Thyroid gland (tissue), 4 donors: ENCODE measurements at places on chromosomes 4 and X.

DNA sequence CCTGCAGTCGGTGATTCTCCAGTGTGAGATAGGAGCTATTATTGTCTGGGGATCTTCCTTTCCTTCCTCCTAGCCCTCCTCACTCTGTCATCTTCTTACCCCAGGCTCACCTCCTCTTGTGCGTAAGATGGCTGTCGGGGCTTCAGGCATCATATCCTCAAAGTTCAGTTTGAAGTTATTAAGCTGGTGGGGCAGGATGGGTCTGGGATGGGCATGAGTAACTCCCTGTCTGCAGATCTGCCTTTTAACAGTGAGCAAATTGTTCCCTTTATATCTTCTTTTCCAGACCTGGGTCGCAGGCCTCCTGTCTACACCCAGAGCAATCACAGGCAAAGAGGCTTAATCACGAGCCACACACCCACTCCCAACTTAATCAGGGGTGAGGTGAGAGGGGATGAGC lies 900 bp upstream of the MTMR1 start:
- H3K4me1 ChIP-seq: no peaks in the 10 kb centered on the region
- H3K27me3 ChIP-seq: no peaks in the 10 kb centered on the region
- peak overlapping the region; percentile 39 for H3K4me3 ChIP-seq
- no peak for DNase-seq
- H3K27ac ChIP-seq: no peak overlapping the region

GRCh38 chr4:7276515-7276914 lies 84.2 kb downstream of the SORCS2 start:
- H3K4me3 ChIP-seq: no peak overlapping the region
- no peaks in the 10 kb centered on the region for H3K4me1 ChIP-seq
- no peak overlapping the region for H3K27ac ChIP-seq
- no peaks in the 10 kb centered on the region for H3K36me3 ChIP-seq

- H3K4me3 ChIP-seq: no peak overlapping the region
- DNase-seq: peak; percentile 44
- no peaks in the 10 kb centered on the region for H3K36me3 ChIP-seq
- H3K4me1 ChIP-seq: no peaks in the 10 kb centered on the region
- H3K27ac ChIP-seq: no peak overlapping the region
- H3K27me3 ChIP-seq: no peaks in the 10 kb centered on the region
These were observed 82.8 kb downstream of the CPZ start for GRCh38 chr4:8675383-8675782.

DNA sequence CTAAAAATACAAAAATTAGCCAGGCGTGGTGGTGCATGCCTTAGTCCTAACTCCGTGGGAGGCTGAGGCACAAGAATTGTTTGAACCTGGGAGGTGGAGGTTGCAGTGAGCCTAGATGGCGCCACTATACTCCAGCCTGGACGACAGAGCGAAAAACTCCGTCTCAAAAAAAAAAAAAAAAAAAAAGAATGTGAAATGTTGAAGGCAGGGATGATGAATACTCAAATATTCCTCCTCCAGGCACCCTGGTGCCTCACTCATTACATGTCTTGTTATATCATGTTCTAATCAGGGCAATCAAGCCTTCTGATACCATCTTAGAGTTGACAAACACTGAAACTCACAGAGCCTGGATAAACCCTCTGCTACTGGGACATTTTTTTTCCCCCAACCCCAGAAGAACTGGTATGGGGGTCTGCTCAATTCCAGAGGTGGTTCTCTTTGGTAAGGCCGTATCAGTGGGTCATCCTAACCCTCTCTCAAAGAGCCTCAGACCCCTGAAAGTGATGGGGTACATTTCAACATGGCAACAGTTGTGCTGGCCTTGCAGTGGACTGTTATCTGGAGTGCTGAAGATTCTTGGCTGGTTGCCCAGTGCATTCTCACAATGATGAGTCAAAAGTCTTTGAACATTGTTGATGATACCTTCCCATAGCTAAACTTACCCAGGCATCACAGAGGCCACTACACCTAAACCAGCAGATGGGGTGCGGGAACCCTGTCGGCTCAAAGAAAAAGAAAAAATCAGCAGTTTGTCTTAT lies 2.4 kb upstream of the SH3KBP1 start:
- no peaks in the 10 kb centered on the region for H3K36me3 ChIP-seq
- H3K4me3 ChIP-seq: no peak overlapping the region
- H3K27me3 ChIP-seq: no peaks in the 10 kb centered on the region

DNA sequence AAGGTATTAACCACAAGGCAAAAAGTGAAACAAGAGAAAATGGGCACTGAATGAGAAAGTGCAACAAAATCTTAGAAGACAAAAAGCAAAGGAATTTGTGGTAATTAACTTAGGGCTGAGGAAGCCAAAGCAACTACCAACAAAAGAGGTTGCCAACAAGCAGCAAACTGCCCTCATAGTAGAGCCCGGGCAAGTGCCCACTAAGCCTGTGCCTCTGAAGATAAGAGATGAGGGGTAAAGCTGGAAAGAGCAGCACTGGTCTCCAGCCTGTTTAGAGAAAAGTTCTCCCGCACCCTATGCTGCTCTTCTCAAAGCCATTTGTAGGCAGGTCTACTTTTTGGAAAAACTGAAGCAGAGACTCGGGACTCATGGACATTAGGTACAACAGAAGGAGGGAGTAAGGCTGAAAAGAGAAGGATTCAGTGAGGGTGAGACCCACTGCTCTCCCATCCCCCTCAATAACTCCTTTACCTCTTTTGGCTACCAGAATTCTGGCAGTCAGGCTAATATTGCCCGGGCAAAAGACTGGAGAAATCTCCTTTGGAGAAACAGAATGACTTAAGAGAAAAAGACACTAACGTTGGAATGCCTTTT lies 29.6 kb upstream of the KCNE5 start:
- no peak overlapping the region for H3K27ac ChIP-seq
- no peaks in the 10 kb centered on the region for H3K27me3 ChIP-seq
- DNase-seq: no peak
- H3K36me3 ChIP-seq: no peaks in the 10 kb centered on the region

DNA sequence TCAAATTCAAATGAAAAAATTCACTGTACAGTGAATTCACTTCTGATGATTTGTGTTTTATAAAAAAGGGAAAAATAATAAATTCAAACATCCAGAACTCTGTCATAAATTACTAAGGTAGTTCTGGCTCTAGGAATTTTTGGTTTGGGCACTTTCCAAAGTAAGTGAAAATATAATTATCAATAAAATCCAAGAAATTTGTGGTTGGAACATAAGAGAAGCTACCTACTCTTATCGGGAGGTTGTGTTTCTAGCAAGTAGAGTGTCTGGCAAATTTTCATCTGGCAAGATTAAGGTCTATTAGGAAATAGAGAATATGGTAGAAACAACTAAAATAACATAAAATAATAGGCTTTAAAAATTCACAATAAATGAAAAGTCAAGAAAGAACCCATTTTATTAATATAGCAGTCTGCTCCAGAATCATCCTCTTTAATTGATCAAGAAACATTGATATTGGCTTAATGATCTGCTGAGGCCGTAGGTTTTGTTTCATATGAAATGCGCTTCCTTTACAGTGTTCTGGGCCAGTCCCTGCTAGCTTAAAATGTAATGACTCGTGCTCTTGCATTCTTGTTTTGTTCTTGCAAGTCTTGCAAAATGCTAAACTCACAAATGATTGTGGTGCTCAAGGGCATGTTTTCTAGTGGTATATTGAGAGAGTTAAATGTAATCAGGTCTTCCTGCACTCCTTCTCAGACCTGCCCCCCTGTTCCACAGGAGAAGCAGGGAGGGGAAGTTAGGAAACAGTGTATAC lies 331.4 kb downstream of the RAPGEF2 start:
- H3K27ac ChIP-seq: no peak overlapping the region
- H3K36me3 ChIP-seq: no peaks in the 10 kb centered on the region
- no peaks in the 10 kb centered on the region for H3K4me1 ChIP-seq
- H3K27me3 ChIP-seq: no peaks in the 10 kb centered on the region
- DNase-seq: no peak
